A375 (cell line): ENCODE measurements at places on chromosomes 2 and 18. TPM values are rescaled to one million over a fixed set of nuclear protein-coding genes. Genes with fewer than 3 reads are reported as not detected.

Gene MAPK4
- 0.26 TPM in 1 of 2 replicates, not detected in the other for total RNA-seq

Gene PXDN
- total RNA-seq = 26.3 and 28.0 TPM in 2 replicates

Gene CCDC85A
- total RNA-seq = 0.08 TPM in 1 of 2 replicates, not detected in the other

Gene TRABD2A
- total RNA-seq = 3.2 and 4.0 TPM in 2 replicates

Gene NPHP1
- 3.7 and 5.7 TPM in 2 replicates for total RNA-seq

Gene DSG4
- total RNA-seq = not detected in 2 replicates

Gene LYPD6
- 0.53 and 0.98 TPM in 2 replicates for total RNA-seq

Gene NDC80
- 32.6 and 33.5 TPM in 2 replicates for total RNA-seq

Gene CYRIA
- total RNA-seq = 0.30 and 0.53 TPM in 2 replicates

Gene MOGAT1
- total RNA-seq = not detected in 2 replicates

Gene ACMSD
- not detected in 2 replicates for total RNA-seq

Gene SCYGR7
- not detected in 2 replicates for total RNA-seq

Gene SCYGR4
- total RNA-seq = not detected in 2 replicates
